ENCODE measurements at places on chromosomes 11 and 22.

DNA sequence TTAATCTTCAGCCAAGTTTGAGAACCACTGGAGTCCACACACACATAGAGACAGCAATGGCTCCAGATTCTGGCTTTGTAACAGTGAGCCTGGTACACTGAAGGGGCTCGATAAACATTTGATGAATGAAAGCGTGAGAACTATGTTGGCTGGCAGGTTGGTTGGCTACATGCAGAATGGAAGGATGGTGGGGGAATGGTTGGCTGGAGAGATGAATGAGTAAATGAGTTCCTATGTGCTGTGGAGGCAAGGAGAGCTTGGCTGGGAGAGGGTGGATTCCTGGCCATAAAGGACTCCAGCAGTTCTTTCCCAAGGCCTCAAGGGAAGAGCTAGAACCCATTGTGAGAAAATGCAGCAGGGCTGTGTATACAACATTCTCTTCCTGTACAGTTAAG is 168.0 kb upstream of the NECTIN1 start:
- DNase-seq, result no peak

GRCh38 chr11:121300972-121301699 is 8.6 kb downstream of the SC5D start:
- DNase-seq, result no peak

DNA sequence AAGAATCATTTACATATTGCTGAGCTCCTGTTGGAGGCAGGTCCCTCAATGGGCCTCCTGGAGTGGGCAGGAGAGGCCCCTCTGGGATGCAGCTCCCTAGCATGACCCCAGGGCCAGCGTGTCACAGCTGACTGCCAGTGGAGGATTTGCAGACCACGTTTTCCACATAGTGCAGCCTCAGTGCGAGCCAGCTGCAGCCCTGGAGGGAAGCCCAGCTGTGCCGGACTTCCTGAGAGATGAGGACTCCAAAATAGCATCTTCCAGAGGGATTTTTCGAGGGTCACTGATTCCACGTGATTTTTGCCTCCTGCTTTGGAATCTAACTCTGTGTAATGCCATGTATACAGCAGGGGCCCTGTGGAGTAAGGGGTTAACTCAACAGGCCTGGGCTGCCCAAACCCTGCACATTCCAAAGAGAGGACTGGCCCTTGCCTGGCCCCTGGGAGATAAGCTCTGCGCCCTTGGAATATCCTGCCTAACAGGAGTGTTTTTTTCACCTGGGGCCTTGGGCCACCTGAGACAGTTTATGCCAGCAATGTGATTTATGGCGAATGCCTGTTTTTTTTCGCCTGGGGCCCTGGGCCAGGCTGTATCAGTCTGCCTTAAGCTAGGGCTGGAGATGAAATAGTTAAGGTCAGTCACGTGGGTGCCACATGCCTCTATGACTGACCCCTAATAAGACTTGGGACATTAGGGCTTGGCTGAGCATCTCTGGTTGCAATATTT is 47.4 kb downstream of the RPS6KA4 start:
- no peak for DNase-seq

DNA sequence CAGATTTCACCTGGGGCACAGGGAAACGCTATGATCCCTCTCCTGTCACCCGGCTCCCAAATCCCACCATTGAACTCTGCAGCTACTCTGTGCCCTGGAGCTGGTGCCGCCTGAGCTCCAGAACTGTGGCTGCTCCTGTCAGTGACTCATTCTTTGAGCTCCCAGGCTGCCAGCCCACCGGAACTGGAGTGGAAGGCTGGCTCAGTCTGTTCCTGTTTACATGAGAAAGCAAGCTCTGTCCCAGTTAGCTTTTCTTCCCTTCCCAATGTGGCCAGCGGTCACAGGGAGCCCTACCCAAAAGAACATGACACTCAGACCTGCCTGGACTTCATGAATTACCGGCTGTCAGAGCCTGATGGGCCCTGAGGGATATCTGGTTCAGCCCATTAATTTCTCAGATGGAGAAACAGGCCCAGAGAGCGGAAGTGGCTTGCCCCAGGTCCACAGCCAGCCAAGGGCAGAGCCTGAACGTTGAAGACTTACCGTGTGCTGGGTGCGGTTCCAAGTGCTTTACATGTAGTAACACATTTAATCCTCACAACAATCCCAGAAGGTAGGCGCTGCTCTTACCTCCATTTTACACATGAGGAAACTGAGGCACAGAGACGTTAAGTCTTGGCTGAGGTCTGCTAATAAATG is 23.8 kb upstream of the IGSF22 start:
- DNase-seq, result no peak

GRCh38 chr11:11545285-11546275 is 76.2 kb downstream of the GALNT18 start:
- DNase-seq, result no peak

DNA sequence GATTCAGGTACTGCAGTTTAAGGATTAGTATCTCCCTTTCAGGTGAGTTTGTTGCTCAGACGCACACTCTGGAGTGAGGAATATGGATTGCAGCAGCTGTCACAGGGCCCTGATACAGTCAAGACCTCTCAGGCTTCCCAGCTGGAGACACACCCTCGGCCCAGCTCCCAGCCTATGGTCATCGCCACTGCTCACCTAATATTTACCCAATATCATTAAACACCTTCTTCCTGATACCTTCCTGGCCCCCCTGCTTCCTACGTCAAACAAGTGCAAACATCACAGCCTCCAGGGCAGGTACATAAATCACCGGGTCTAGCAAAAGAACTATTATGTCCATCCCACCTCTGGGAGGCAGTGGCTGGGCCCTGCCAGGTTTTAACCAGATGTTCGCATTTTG is 213.3 kb downstream of the MN1 start:
- peak; percentile 2 for DNase-seq

DNA sequence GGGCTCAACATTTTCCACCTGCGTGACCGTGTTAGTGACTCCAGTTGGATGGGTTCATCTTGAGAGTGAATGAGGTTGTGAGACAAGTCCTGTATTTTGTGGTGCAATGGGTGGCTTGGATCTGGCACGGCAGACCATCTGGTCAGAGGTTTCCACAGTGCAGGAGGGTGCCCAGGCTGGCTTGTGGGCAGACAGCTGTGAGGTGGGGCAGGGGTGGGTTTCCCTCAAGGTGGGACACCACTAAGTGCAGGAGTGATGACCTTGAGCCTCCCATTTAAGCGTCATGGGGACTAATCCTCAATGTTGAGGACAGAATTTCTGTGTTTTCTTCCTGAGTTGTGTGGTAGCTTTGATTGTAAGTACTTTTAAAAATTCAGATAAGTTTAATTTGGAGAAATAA is 220.6 kb downstream of the TBC1D22A start:
- no peak for DNase-seq

GRCh38 chr11:4798427-4799183 is 5.6 kb downstream of the OR52R1 start:
- DNase-seq, result no peak

GRCh38 chr11:73028611-73029010 is 113.5 kb downstream of the FCHSD2 start:
- DNase-seq, result no peak

DNA sequence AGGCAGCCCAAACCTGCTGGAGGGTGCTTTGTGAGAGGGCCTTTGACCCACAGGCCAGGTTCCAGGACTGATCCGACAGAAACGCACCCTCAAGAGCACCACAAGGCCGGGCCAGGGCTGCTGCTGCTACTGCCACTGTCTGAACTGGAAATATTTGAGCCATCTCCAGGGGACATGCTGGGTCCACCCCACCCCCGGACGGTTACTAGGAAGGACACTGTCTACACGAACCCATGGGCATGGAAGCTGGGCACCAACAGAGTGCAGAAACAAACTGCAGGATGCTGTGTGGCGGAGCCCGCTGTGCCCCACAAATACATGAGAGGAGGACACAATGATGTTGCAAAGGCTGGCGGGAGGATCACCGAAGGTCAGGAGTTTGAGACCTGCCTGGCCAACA is 283.7 kb downstream of the CTTN start:
- DNase-seq, result no peak

DNA sequence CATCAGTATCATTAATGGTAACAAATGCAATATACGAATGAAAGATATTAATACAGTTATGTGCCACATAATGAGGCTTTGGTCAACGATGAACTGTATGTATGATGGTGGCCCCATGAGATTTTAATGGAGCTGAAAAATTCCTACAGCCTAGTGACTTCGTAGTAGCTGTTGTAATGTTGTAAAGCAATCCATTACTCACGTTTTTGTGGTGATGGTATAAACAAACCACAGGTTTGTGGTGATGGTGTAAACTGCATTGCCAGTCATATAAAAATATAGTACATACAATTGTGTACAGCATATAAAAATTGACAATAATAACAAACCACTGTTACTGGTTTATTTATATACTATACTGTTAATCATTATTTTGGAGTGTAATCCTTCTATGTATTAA is 27.4 kb upstream of the GRIA4 start:
- DNase-seq, result no peak

- DNase-seq, result no peak
Measured at GRCh38 chr11:64967375-64967774, 4.5 kb downstream of the MAJIN start.

DNA sequence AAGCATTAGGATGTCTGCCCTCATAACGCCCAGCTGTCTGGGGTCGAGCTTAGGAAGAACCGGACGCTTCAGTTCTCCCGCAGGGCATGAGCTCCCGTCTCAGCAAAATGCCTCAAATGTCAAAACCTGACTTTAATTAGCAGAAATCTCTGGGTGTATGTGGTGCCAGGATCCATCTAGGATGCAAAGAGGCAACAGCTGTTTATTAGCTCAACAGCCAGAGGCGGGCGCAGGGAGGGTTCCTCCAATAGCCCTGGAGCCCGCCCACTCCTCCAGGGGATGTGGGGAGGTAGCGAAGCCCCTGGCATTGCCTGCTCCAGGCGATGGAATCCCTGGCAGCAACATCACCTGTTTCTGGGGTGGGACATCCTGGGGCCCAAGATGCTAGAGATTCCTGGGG is 39.4 kb upstream of the RTL6 start:
- DNase-seq, result no peak

DNA sequence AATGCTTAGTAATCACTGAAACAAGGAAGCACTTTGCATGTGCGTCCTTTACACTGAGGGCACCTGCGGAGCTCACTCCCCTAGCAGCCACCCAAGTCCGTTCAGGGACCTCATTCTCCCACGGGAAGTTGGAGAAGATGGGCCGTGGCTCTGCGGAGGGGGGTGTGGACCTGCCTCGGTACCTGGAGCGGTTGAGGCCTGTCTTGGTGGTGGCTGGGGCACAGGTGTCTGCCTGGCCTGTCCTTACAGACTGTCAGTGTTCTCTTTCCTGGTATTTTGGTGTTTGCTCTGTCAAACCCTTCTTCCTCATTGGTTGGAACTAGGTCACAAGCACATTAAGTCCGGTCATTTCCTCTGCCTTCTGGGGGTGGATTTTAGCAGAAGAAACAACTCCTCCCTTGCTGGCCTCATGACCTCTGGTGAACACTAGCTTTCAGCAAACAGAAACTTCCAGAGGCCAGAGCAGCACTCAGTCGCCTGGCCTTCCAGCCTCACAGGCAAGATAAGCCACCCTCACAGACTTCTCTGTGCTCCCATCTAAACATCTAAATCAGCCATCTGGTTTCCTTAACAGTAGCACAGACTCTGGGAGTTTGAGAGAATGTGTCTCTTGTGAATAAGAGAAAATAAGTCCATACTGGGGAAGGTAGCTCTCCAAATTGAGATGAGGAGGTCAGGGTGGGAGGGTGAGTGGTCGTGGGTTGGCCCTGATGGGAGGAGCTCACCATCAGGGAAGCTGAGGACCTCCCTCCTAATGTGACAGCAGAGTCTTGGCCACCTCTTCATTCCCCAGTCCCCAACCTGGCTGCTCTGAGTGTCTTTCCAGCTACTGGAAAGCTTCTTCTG is 8.6 kb downstream of the SNAP29 start:
- no peak for DNase-seq

DNA sequence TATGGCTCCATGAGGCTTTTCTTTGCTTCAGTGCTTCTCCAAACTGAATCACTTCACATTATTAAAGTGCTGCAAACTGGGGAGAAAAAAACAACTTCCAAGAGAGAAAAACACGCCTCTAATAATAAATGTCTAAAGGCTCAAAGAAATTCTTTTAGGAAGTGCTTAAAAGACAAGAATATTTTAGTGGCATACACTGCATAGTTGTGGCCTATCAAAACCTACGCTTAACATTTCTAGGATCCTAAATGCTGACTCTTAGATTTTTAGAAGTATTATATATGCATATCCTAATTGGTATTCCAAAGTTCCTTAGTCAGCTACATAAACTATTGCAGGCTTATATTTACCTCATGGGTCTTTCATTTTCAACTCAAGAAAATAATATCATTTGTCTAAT is 879.0 kb upstream of the CCDC90B start:
- DNase-seq, result no peak

GRCh38 chr22:47204002-47204979 is 441.8 kb downstream of the TBC1D22A start:
- no peak for DNase-seq

- DNase-seq, result no peak
Measured at GRCh38 chr22:39718206-39718605, 147.7 kb downstream of the CACNA1I start.

- no peak for DNase-seq
Measured at GRCh38 chr11:81159900-81160299, 1573.8 kb downstream of the FAM181B start.

DNA sequence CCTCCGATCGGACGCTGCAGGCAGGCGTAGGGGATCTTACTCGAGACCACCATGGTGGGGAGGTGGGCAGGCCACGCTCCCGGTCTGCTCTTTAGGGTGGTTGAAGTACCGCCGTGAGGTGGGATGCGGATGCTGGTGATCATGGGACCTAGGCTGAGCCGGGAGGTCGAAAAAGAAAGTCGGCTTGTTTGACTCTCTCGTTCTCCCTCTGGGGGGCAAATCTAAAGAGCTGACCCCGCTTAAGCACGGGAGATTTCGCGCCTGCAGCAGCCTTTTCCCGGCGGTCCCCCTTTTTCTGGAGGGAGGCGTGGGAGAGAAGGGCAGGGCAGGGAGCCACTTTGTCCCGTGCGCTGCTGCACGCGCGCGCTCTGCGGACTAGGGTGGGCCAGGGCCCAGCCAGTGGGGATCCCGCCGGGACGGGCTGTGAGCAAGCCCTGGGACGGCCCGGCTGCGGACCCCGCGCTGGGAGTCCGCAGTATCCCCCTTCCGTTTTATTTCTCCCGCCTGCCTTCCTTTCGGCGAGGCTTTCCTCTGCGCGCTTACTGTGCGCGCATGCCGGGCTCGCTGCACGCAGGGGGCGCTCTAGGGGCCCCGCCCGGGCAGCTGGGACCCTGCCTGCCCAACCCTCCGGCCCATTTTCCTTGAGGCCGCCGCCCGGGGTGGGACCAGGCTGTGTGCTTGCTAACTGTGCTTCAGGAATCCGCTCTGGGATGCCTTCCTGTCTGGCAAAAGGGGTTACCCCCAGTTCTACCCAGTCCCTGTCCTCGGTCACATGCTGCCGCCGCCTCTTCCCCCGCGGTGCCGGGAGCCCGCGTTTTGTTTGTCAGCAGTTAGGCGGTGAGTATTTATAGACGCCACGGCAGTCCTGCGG is 81.0 kb downstream of the PRR5L start:
- no peak for DNase-seq

GRCh38 chr22:31927562-31927961 is 16.8 kb upstream of the YWHAH start:
- no peak for DNase-seq

GRCh38 chr11:29159552-29160465 is 857.0 kb downstream of the KCNA4 start:
- peak; percentile 51 for DNase-seq

GRCh38 chr11:94325681-94326080 is 21.3 kb downstream of the IZUMO1R start:
- no peak for DNase-seq

GRCh38 chr11:581752-582151 is 5.5 kb downstream of the PHRF1 start:
- no peak for DNase-seq
